ENCODE measurements at places on chromosomes 7 and 10.

- DNase-seq, result no peak
Measured at GRCh38 chr10:125882596-125882995, 1.5 kb upstream of the DHX32 start.

DNA sequence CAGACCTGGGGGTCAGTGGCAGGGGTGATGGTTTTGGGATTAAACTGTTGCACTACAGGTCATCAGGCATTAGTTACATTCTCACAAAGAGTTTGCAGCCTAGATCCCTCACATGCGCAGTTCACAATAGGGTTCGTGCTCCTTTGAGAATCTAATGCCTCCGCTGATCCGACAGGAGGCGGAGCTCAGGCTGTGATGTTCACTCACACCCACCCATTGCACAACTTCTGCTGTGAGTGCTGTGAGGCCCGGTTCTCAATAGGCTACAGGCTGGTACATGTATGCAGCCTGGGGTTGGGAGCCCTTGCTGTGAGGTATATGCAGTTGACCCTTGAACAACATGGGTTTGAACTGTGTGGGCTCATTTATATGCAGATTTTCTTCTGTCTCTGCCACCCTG lies 416.4 kb downstream of the GFRA1 start:
- DNase-seq, result no peak

DNA sequence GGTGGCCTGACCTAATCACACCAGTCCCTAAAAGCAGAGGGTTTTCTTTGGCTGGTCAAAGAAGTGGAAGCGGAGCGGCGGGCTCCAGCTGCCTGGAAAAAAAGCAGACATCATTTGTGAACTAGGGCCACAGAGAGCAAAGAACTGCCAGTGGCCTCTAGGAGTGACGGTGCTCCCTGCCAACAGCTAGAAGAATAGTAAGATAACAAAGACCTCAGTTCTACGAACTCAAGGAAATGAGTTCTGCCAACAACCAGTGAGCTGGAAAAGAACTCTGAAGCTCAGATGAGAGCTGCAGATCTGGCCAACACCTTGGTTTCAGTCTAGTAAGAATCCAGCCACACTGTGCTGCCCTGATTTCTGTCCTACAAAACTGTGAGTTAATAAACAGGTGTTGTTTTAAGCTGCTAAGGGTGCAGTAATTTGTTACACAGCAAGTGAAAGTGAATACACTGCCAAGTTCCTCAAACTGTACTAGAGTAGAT lies 178.0 kb downstream of the SRPK2 start:
- DNase-seq, result no peak

DNA sequence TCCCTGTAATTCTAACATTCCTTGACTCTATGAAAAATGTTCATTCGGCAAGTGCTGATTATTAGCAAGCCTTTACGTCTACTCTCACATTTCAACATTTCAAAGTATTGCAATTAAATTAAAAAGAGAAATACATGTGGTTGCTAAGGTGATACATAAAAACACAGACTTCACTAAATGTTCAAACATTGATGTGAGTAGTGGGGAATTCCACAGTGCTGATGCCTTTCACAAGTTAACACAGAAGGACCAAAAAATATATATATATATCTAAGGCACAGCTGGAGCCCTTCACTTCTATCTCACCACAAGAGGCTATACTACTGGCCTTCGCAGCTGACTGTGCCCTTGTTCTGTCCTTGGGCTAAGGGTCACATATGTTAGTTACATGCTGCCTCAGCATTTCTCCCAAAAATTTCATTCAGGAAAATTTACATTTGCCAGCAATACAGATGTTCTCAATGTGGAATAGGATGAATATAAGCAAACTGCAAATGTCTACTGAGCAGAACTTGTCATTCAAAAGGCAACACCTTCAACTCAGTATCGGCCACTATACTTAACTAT lies 13.9 kb downstream of the CTTNBP2 start:
- DNase-seq, result no peak

GRCh38 chr10:69101451-69102095 lies 13.7 kb downstream of the SRGN start:
- DNase-seq, result no peak

DNA sequence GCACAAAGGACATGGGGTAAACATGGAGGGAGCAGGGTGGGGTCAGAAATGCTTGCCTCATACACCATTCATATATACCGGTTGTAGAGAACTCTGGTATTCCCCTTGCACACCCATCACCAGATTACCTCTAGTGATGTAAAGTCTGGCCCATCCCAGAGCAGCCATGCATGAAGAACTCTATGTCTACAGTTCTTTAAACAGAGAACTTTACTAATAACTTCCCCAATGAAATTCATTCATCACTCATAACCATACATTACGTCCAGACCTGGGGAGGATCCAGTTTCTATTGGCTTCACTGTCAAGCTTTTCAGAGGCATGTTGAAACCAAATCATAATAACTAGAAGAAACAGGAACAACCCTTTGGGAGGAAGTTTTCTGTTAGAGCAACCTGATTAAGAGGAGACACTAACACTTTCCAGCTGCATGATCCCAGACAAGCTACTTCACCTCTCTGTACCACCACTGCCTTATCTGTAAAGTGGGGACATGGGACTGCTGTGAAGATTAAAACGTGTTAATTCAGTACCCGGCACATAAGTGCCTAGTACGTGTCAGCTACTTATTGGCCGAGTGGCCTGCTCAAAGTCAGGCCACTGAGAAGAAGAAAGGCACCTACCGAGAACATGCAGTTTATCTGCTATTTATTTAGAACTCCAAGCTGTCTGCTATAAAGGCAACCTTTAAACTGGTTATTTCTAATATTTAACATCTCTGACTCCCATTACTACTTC lies 59.7 kb downstream of the IGF2BP3 start:
- DNase-seq, result no peak

GRCh38 chr7:4931943-4932342 lies 27.0 kb downstream of the MMD2 start:
- DNase-seq, result no peak

DNA sequence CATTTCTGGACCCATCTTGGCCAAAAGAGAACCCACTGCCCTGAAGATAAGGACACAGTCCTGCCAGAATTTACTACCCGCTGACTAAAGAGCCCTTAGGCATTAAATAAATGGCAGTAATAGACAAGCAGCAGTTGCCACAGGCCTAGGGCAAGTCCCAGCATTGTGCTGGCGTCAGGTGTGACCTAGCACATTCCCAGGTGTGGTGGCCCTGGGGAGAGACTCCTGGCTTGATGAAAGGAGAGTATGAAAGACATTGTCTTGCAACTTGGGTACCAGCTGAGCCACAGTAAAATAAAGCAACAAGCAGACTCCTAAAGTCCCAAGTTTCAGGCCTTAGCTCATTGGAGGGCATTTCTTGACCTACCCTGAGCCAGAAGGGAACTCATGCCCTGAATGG lies 715.7 kb upstream of the SORCS1 start:
- DNase-seq, result no peak

DNA sequence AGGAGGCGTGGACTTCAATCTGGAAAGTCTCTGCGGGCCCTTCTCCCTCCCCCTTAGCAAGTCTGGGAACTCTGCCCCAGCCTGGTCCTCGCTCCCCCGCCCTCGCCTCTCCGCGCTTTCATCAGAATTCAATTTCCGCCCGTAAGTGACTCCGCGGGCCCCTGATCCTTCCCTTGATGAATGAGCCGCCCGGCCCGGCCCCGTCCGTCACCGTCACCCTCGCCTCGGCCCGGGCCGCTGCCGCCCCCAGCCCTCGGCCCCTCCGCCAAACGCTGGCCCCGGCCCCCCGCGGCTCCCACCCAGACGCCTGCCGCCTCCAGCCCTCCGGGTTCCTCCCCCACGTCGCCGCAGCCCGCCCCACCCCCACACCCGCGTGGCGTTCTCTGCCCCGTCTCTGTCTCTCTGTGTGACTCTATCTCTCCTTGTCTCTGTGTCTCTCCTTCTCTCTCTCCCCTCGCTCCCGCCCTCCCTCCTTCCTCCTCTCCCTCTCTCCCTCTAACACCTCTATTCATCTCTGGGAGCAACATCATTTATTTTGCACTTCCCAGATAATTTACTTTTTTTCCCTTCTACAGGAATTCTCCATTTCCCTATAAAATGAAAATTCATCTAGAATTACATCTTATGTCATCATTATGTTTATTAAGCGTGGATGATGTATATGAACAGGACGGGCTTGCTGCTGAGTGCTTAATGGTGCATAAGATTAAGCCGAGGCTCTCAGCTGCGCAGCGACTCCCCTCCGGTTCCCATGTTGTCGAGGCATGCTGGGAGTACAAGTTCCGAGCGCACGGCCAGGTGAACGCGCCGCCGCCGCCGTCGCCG lies 91.2 kb upstream of the PAX2 start:
- no peak for DNase-seq

DNA sequence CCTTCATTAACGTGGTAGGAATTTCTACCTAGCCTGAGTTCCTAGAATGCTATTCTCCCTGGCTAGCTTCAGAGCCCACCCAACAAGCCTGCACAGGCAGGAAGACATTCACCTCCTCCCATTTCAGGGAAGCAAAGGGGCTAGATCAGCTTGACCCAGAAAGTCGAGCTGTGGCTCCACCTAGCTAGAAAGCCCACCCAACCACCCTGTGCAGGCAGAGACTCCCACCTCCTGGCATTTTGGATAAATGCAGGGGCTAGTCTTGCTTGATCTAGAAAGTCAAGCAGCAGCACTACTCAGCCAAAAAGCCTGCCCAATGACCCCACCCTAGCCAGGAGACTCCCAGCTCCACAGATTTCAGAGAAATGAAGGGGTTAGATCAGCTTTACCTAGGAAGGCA lies 479.5 kb downstream of the SDK1 start:
- no peak for DNase-seq

DNA sequence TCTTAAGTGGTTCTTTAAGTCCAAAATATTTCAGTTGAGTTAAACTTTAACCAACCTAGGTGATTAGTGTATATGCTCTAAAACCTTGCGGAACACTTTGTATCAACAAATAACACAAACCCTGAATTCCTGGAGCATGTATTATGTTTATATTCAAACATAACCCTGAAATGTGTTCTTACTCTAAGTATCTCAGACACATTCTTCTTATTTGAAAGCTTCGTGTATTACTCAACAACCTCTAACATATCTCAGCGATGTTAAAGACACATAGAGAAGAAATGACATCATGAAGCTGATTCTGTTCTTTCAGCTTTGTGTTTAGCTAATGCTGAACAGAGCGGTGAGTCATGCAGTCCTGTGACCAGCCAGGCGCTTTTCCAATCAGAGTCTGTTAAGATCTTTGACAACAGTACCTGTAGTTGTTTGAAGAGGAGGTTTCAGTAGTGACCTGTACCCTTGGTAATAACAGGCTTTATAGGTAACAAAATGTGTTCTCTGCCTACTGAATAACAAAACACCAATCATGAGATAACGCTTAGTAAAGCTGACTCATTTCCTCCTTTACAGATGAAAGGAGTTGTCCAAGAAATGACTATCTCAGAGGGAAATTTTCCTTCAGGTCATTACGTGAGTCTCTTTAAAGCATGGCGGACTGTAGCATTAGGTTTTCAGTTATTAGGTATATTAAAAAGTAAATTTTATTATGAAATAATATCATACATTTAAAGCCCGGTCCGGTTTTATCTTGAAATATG lies 67.3 kb upstream of the KLF6 start:
- peak; percentile 84 for DNase-seq

- DNase-seq, result no peak
Measured at GRCh38 chr10:119754085-119754484, 28.2 kb downstream of the INPP5F start.

- no peak for DNase-seq
Measured at GRCh38 chr10:77710759-77711682, 73.4 kb upstream of the KCNMA1 start.

GRCh38 chr10:33248638-33249037 lies 85.8 kb downstream of the NRP1 start:
- DNase-seq, result no peak

DNA sequence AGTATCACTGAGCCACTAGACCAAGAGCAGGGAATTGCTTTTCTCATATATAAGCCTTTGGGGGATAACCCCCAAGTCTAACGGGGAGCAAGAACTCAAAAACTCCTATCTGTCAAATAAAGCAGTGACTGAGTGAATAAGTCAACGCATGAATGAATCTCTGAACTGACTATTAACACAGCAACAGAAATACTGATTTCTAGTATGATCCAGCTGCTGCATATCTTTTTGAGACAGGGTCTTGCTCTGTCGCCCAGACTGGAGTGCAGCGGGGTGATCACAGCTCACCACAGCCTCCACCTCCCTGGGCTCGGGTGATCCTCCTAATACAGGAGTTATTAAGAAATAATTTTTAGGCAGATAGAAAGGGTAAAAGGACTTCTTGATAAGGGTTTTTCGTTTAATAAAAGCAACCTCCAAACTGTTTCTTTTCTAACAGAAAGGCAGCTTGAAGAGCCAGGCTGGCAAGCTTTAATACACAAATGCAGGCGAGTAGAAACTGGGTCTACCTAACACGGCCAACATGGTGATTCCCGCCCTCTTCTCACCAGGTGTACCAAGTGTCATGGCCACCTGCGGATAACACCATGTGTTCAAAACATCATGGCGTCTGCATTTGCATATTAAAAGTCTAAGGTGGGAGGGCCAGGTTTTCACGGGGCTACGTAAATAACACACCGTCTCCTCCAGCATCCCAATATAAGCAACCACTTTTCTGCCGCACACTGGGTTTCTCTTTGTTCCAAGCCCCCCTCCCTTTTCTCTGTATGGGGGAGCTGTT lies 631.9 kb downstream of the PARD3 start:
- DNase-seq, result no peak

GRCh38 chr10:122530177-122530576 lies 30.4 kb upstream of the DMBT1 start:
- no peak for DNase-seq

DNA sequence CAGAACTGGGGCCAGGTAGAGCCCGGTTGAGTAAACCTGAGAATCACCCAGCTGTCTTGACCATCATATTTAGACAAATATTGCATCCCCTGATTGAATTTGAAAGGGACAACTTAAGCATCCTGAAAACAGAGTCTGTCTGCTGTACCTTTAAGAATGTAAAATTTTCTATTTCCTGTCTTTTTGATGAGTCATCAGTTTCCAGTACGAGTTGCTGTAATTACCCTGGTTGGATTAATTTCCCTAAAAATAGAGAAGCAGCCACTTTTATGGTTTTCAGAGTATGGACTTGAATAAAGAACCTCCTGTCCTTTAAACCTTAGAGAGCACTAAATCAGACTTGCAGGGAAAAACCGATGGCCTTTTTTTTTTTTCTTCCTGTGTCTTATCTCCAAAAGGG lies 164.6 kb upstream of the SH2B2 start:
- DNase-seq, result no peak

DNA sequence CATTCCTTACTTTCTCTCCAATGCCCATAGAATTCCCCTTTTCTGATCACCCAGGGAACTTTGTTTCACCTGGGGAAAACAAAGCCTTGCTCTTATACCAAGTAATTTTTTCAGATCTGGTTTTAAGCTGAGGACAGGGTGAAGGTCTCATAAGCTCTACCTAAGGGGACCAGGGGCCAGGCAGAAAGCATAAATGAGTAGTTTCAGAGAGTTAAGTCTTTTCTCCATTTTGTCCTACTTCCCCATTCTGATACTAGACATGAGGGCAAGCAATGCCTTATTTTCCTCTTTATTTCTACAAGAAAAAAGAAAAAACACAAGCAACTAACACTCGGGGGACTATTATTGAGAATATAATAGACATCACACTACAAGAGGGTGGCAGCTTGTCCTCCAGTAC lies 2.9 kb downstream of the AKR1D1 start:
- no peak for DNase-seq

All from AG09319 (cell line).